ENCODE measurements at places on chromosomes 16 and 17. TPM values are rescaled to one million over a fixed set of nuclear protein-coding genes. Genes with fewer than 3 reads are reported as not detected.

MT4 gene
- total RNA-seq = not detected

- no peaks in the 10 kb centered on the region for H3K27me3 ChIP-seq
- H3K36me3 ChIP-seq = no peaks in the 10 kb centered on the region
- no peak overlapping the region for H3K4me3 ChIP-seq
- peak; percentile 27 for DNase-seq
These were observed 99.5 kb downstream of the SYCE1L start for GRCh38 chr16:77298418-77299360.

- H3K36me3 ChIP-seq = no peaks in the 10 kb centered on the region
- peak; percentile 45 for DNase-seq
- peak overlapping the region; percentile 94 for H3K4me3 ChIP-seq
- peaks cover 53% of the 10 kb centered on the region for H3K4me1 ChIP-seq
- no peaks in the 10 kb centered on the region for H3K27me3 ChIP-seq
These were observed 9.9 kb downstream of the RARA start for GRCh38 chr17:40318830-40319391.

DNA sequence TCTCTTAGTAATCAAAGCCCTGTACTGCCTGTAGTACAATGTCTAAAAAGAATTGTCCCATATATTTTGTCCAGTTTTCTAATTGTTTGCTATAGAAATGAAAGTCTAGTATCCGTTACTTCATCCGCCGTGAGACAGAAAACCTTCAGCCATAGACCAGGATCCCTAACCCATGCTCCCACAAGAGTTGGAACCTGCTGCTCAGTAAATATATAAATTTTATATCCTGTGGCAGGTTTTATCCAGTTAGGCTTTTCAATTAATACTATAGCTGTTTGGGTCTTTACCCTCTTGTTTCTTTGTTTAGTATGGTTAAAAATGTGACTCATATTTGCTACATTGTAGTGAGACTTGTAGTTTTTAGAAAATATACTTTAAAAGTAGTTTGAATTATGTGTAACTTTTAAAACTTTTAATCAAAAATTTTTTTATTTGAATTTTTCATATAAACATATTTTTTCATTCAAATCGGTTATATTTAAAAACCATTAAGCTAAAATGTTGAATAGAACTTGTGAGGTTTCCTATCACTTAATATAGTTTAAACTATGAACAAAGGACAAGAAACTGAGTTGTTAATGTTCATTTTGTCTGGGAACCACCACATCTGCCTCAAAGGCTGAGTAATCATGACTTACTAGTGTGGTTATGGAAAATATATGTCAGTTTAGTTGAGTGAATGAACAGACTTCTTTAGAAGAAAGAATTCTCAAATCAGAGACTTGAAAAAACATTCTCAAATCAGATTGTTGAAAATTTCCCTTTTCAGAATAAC lies 54.8 kb downstream of the VMP1 start:
- no peak for DNase-seq
- no peaks in the 10 kb centered on the region for H3K36me3 ChIP-seq
- no peak overlapping the region for H3K27ac ChIP-seq
- no peaks in the 10 kb centered on the region for H3K4me1 ChIP-seq
- H3K4me3 ChIP-seq = no peak overlapping the region

GRCh38 chr16:59220011-59220410 lies 485.9 kb upstream of the GOT2 start:
- H3K27ac ChIP-seq = no peak overlapping the region
- no peak overlapping the region for H3K4me3 ChIP-seq
- H3K27me3 ChIP-seq = no peaks in the 10 kb centered on the region

GRCh38 chr17:38908676-38909181 lies 16.7 kb upstream of the LASP1NB start:
- DNase-seq = no peak
- H3K36me3 ChIP-seq = no peaks in the 10 kb centered on the region
- H3K27ac ChIP-seq = peak overlapping the region; percentile 62
- peaks cover 6% of the 10 kb centered on the region for H3K4me1 ChIP-seq
- H3K27me3 ChIP-seq = no peaks in the 10 kb centered on the region
